Tibial artery (tissue), 4 donors: ENCODE measurements at places on chromosomes 4 and X.

- DNase-seq, result no peak
Observed at GRCh38 chr4:99013402-99013843, 17.9 kb downstream of the METAP1 start.

GRCh38 chrX:109343671-109344070, 138.2 kb downstream of the GUCY2F start:
- no peak for DNase-seq

DNA sequence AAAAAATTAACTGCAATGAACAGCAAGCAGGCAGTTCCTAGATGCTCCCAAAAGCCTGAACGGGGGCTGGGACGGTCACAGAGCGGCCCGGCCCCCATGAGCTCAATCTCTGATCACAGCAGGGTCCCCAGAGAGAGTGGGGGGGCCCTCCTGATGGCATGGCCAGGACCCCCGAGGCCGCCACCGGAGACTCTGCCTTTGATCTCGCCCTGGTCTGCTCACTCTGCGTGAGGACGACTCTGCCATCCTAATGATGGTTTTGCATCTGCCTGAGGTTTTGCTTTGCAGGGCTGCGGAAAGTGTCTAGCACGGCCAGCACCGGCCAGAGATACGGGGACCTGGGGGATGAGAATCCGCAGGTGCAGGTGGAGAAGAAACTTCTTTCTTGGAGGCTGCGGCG, 103.8 kb downstream of the SHOX start:
- peak; percentile 41 for DNase-seq

- no peak for DNase-seq
Observed at GRCh38 chrX:129653181-129653970, 1.4 kb downstream of the APLN start.

DNA sequence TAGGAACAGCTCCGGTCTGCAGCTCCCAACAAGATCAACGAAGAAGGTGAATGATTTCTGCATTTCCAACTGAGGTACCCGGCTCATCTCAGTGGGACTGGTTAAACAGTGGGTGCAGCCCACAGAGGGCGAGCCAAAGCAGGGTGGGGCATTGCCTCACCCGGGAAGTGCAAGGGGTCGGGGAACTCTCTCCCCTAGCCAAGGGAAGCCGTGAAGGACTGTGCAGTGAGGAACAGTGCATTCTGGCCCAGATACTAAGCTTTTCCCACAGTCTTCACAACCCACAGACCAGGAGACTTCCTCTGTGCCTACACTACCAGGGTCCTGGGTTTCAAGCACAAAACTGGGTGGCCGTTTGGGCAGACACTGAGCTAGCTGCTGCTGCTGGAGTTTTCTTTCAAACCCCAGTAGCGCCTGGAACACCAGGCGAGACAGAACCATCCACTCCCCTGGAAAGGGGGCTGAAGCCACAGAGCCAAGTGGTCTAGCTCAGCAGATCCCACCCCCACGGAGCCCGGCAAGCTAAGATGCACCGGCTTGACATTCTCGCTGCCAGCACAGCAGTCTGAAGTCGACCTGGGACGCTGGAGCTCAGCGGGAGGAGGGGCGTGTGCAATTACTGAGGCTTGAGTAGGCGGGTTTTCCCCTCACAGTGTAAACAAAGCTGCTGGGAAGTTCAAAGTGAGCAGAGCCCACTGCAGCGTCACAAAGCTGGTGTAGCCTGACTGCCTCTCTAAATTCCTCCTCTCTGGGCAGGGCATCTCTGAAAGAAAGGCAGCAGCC, 84.6 kb downstream of the THOC2 start:
- no peak for DNase-seq

DNA sequence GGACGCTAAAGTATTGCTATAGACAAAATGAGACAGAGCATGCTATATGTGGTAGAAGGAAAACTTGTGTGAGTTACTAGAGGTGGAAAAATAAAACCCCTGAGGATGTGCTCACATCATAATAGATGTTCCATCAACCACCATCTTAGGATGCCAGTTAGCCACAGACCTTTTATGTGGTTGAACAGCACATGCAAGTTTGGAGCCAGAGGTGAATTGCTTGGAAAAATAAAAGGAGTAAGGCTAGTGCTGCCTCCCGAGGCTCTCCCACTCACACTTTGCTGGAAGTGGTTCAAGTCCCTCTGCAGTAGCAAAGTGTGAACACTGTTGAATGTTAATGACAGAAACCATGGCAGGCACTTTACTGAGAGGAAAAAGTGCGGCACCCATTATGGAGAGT, 39.4 kb upstream of the PPARGC1A start:
- DNase-seq, result no peak

DNA sequence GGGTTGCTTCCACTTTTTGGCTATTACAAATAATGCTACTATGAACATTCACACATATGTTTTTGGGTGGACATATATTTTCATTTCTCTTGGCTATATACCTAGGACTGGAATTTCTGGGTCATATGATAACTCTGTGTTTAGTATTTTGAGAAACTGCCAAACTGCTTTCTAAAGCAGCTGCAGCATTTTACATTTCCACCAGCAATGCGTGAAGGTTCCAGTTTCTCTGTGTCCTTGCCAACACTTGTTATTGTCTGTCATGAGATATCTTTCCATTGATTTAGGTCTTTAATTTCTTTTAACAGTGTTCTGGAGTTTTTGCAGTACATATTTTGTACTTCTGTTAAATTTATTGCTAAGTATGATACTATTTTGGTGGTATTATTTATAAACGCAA, 48.3 kb downstream of the CLCN5 start:
- DNase-seq, result no peak

DNA sequence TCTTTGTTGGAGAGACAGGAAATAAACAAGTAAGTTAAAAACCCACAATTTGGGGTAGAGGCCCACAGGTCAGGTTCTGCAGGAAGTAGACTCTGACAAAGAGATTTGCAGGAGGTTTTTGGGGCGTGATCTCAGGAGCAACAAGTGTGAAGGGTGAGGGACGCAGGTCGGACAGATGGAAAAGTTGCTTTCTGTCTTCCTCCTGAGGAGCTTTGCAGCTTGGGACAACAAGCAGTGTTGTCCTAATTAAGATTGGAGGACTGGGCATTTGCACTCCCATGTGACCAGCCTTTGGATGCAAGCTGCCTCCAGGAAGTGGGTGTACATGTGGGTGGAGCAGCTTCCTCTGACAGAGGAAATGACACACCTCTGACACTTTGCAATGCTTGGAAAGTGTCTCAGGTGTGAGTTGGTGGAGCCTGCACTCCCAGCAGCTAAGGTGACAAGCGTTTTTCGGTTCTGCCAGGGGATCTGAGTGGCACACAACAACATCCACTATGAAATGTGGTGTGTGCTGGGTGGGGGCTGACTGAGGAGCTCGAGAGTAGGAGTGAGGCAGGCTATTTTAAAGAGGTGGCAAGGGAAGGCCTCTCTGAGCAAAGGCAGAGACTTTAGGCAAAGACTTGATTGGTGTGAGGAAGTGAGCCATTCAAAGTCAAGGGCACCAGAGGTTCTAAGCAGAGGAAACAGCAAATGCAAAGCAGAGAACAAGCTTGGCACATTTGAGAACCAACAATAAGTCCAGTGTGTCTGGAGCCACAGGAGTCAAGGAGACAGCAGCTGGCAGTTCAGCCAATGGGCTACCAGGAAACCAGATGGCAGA, 339.8 kb upstream of the GATB start:
- DNase-seq, result no peak

- DNase-seq, result no peak
Observed at GRCh38 chrX:5681159-5681558, 547.5 kb downstream of the NLGN4X start.

GRCh38 chr4:138598226-138598625, 356.1 kb upstream of the SLC7A11 start:
- DNase-seq, result no peak

DNA sequence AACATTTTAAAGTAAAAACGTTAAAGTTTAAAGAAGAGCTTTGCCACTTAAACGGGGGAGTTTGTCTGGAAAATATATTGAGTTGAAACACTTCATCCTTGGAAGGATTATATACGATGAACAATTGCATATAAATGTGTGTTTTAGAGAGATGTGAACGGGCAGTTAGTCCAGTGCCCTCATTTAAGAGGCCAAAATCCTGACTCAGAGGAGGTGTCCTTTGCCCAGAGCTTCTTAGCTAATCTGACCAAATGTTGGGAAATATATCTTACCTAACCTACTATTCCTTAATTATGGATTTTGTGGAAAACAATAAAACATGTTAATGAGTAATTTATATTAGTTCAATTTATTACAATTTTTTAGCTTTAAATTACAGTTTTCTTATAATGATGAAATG, 327.2 kb upstream of the DIPK2B start:
- no peak for DNase-seq

GRCh38 chr4:135594521-135594920, 1392.9 kb upstream of the PABPC4L start:
- no peak for DNase-seq

DNA sequence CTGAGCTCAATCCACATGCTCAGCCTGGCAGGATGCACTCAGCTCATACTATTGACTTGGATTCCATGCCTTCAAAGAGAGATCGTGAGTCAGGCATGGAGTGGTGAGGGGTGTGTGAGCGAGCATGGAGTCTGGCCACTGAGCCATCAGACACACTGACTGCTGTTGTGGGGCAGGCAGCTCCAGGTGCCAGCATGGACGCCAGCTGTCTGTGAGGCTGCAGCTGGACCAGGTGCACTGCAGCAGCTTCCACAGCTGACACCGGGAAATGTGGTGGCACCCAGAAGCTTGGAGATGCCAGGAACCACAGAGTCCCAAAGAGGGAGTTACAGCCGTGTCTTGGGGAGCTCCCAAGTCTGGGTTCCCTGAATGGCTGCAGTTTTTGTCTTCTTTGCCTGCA, 1026.4 kb upstream of the ADGRL3 start:
- no peak for DNase-seq
